ENCODE measurements at places on chromosomes 2 and 18.

DNA sequence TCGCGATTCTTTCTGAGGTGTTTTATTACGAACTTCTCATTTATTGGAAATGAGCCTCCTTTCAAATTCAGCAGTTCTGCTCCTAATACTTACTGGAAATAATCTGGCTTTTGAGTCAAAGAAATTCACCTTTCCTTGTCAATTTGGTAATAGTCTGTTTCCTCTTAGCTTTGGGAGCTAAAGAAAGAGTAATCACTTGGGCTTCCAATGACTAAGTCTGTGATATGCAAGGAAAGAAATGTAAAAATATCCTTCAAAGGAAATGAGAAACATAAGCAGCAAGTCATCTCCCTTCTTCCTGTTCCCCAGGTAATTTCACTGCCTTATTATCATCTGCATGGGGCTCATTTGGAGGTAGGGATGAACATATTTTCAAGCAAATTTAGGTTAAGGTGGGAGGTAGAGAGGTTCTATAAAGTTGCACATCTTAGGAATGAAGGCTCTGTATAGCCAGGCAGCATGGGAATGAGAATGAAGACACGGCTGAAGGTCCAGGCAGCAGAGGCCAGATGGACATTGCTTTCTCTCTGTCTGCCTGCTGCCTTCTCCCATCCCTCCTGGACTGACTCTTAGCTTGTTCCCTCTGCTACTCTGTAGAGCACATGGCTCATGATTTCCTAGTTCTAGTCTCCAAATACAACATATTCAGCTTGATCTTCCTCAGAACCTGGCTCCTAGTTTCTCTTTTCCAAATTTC is 1.0 kb downstream of the SPP2 start:
- DNase-seq, result no peak

- DNase-seq, result no peak
Measured at GRCh38 chr2:66854298-66854697, 419.4 kb downstream of the MEIS1 start.

DNA sequence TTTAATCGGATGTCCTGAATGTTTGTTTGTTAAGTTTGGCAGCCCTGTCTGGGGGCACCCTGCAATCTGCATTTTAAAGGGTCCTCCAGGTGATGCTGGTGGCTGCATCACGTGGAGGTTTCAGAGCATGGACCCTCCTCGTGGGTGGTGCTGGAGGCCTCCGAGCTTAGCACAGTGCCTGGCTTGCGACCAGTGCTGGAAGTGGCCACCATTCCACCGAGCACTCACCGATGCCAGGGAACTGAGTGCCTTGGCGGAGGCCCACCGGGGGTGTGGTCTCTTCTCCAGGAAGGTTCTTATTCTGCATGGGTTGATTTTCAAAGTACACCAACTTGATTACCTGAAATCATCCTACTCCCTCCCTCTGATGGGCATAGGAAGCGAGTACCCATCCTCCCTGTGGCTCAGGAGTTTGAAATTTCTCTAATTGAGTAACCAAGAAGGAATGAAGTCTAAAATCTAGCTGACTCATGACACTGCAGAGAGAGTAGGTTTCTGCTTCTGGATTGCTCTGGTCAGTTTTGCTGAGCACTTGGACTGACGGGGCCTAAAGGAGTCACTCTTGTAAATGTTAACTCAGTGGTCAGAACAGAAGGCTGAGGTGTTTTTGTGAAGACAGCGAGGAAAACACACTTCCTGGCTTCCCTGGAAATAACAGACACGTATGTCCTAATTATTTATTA is 58.1 kb upstream of the SLC66A3 start:
- DNase-seq, result no peak

- no peak for DNase-seq
Measured at GRCh38 chr2:100756704-100757103, 63.2 kb upstream of the NPAS2 start.
